Kasumi-1 (cell line): ENCODE measurements at places on chromosomes 16 and 17.

GRCh38 chr17:63978272-63979200, 5.8 kb upstream of the SCN4A start:
- no peak for DNase-seq

DNA sequence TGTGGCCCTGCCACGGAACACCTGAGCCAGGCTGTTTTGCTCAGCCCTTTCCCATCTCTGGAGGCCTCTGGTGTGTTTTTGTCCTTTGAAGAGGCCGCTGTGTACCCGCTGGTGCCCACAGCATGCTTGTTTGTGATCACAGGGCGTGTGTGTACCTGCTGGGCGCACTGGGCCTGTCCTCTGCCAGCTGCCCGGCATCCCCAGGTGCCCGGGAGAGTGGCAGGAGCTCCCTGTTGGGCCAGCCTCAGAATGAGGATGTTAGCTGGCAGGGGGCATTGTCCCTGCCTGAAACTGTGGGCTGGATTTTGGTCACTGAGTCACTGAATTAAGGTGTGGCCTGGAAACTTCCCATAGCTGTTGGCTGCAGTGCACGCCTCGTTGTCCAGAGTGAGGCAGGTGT, 31.1 kb downstream of the BAIAP2 start:
- DNase-seq, result no peak

DNA sequence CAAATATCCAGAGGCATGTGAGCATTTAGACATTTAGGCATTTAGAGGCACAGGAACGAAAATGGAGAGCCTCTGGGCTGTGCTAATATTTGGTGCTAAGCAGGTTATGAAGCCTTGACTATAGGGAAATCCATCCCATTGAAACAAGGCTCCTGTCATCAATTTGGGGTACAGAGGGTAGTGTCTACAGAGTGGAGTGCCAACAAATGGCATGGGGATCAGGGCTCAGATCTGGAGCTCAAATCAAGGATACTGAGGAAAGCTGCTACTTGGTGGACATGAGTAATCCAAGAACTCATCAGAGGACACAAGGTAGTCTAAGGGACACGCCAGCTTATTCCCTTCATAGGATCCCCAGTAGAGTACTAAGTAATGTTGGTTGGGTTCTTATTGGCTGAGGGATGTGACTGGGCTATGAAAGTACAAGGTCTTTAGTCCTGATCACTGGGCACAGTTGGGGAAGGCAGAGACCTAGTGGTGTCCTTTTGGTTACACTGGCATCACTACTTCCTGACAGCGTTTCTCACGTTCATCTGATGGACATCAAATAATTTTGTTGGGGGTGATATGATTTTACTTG, 5.2 kb downstream of the KRT10 start:
- DNase-seq, result no peak

DNA sequence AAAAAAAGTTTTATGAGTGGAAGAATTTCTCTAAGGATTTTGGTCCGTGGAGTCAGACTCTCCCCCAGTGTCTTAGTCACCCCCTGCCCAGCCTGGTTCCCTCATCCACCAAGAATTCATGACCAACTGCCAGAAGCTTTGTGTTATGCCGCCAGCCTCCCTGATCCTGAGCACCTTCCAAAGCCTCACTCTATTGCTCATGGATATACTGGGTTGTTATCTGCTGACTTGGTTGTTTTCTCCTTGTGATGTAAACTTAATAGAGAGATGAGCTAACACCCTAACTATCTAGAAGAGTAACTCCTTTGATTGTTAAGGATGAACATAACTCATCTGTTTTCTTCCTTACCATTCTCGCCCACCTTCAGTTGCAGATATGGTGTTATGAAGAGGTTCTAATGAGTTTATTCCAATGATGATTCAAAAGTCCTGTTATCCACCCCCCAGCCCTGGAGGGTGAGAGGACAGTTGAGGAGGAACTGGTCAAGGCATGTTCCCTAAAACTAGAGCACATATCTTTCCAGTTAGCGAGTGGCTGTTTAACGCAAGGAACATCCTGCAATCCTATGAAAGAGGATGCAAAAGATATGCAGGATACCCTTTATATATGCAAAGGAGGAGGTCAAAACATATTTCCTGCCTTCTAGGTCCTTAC, 1.5 kb upstream of the PSMD3 start:
- DNase-seq, result no peak

- DNase-seq, result no peak
Observed at GRCh38 chr17:57619061-57619937, 125.8 kb downstream of the CCDC182 start.

DNA sequence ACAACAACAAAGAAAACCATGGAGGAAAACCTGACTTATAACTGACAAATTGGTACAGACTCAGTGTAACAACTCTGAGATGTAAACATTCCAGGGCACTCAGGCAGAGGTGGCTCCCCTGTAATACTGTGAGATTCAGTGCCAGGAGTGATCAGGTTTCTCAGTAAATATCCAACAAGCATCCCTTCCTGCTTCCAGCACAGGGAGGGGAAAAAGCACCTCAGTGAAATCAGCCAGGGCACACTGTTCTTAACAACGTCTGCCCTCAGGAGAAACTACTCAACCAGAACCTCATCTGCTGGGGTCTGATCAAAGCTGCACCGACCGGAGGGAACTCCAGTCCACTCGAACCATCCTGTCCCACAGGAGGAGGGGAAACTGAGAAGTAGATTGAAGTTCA, 52.3 kb downstream of the AMFR start:
- DNase-seq, result no peak

DNA sequence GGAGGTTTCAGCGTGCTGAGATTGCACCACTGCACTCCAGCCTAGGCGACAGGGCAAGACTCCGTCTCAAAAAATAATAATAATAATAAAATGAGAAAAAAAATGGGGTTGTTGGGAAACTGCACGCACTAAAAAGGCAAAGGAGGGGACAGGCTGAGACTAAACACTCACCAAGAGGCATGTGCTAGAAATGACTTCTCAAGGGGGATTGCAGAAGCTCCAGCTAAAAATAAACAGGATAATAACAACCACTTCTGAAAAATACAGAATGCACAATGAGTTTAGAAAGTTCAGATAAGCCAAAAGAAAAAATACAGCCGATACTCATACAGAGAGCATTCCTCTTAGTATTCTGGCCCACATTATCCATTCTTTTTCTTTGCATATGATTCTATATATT, 15.1 kb upstream of the TIMP2 start:
- DNase-seq, result no peak

- DNase-seq, result no peak
Observed at GRCh38 chr17:68812876-68813584, 142.2 kb downstream of the ABCA8 start.

GRCh38 chr17:20908313-20909267, 134.2 kb downstream of the USP22 start:
- DNase-seq, result peak; percentile 1

- no peak for DNase-seq
Observed at GRCh38 chr17:81707725-81708646, 4.1 kb upstream of the SLC25A10 start.

DNA sequence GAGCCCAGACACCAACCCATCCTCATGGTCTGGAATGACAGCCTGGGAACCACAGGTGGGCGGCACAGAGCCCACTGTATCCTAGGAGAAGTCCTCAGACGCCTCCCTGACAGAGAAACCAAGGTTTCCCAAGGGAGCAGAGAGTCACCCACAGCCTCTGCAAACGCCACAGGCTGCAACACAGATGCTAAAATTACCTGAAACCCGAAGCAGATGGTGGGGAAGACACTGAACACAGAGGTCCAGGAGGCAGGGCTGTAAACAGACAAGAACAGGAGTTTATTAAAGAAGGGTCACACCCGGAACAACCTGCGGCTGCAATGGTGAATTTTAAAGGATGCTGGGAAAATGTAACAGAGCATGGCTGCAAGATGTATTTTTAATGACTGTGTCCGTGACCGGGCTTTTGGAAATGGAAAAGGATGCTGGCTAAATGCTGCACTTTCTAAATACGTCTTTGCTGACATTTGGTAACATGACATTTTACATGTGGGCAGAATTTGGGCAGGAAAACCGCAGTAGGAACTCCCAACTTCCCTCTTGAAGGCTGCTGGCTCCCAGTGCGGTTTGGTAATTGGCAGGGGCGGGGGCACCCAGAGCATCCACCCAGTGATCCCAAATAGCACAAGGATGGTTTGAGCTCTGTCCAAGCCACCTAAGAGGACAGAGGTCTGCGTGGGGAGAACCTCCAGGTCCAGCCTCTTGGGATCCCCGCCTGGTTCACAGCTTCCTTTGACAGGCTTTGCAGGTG, 13.1 kb downstream of the SLC38A8 start:
- peak; percentile 23 for DNase-seq
